ENCODE measurements at places on chromosomes 3 and 15.

DNA sequence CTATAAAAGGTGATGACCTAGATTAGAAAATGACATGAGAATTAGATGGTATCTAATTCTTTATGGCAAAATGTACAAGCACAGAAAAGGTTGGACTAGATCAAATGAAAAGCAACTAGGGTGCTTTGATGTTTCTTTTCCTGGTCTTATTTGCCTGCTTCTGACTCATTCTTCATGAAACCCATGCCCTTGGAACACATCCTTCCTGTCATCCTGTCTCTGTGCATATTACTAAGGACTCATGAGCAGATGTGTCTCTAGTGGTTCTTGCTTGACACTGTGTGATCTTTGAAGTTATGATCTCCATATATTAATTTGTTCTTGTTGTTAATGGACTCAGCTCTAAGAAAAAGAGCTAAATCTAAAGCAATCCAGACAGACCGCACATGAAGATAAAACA lies 314.0 kb downstream of the ERC2 start:
- no peak for DNase-seq

DNA sequence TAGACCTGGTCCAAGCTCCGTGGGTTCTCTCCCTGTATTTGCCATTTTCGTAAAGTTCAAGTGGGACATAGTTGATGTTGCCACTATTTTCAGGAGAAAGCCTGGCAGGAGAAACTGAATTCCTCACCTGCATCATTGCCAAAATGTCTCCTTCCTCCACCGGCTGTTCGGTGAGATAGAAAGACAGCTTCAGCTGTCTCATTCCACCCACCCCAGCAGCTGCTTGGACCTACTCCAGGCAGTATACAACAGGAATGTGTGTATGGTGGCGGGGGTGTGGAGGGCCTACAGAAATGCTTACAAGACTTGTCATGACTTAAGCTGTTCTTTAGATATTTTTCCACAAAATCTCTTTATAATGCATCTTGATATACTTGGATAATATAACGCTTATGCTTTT lies 132.7 kb upstream of the RAP2B start:
- no peak for DNase-seq

- no peak for DNase-seq
Observed at GRCh38 chr3:144470666-144471065, 499.0 kb downstream of the DIPK2A start.

GRCh38 chr3:133610031-133610430 lies 36.5 kb downstream of the CDV3 start:
- DNase-seq = no peak

- DNase-seq = no peak
Observed at GRCh38 chr15:62857411-62857853, 185.1 kb upstream of the TPM1 start.

GRCh38 chr3:30112411-30112810 lies 494.0 kb upstream of the TGFBR2 start:
- no peak for DNase-seq

GRCh38 chr3:63900010-63900409 lies 12.2 kb downstream of the SCAANT1 start:
- DNase-seq = no peak

DNA sequence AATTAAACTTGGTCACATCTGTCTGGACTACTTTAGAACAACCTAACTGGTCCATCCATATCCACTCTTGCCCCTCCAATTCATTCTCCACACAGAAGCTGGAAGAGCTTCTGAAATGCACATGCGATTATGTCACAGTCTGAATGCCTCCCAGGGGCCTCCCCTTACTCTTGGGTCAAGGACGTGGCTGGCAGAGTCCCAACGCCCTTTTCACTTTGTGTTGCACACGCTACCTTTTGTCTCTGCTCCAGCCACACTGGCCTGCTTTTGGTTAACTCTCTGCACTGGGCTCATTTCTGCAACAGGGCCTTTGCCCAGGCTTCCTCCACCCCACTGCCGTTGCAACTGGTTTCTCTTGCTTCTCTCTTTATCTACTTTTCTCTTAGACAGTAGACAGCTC lies 245.2 kb downstream of the IL20RB start:
- no peak for DNase-seq

GRCh38 chr3:16599694-16600093 lies 5.5 kb downstream of the DAZL start:
- DNase-seq = no peak

DNA sequence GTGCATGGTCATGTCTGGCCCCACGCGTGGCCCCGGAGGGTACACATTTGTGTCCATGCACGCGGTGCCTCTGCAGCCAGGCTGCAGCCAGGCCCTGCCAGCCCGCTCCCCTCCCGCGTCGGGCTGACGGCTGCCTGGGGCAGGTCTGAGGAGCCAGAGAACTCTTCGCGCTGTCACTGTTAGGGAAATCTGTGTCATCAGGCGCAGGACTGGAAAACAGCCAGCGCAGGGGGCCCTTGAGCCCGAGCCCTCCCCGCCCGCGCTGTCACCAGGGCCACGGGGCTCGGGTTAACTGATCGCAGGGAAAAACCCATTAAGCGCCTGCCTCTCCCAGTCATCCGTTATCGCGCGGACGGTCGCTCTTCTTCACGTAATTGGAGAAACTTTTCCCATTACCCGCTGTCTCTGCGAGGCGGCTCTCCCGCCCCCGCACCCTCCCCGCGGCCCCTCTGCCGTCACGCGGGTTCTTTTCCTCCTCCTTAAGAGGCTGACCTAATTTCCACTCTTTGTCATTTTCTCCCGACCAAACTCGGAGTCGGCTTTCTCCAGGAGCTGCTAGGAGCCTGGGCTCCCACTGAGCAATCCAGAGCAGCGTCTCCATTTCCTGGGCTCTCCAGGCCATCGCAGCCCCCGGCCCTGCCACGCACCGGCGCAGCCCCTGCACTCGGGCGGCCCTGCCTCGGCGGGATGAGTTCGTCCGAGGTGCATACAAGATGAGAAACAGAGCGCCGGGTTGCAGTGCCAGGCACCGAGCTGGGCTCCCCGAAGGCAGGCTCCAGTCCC lies 57.5 kb upstream of the PRR23E start:
- DNase-seq = peak; percentile 30

DNA sequence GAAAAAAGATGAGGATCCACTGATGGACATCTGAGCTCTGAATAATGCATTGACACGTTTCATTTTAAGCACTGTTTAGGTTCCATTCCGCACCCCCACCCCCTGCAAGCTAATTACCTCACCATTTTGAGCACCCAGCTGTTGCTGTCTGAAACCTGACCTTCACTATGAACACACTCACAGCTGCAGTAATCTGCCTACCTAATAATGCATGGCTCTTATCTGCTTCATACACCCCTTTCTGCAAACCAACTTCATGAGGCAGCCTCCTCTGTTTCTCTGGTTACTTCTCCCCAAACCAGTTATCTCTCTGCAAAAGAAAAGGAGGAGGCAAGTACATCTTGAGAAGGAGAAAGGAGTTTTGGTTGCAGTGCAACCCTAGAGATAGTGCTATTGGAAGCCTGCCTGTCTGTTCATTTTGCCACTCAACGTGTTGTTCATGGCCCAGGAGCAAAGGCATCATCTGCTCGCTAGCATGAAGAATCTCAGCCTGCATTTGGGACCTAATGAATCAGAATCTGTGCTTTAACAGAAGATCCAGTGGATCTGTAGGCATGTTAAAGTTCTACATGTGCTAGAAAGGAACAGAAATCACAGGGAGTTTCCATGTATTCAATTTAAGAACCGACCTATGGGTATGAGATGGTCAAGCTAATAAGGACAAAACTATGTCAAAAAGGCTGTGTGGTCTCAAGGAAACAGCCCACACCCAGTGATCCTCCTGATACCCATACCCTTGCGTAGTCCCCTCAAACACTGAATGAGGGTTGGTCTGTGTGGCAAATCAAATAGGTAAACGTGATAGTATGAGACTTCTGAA lies 87.2 kb downstream of the MB21D2 start:
- no peak for DNase-seq

GRCh38 chr3:59866076-59866475 lies 816.3 kb upstream of the CFAP20DC start:
- DNase-seq = no peak

DNA sequence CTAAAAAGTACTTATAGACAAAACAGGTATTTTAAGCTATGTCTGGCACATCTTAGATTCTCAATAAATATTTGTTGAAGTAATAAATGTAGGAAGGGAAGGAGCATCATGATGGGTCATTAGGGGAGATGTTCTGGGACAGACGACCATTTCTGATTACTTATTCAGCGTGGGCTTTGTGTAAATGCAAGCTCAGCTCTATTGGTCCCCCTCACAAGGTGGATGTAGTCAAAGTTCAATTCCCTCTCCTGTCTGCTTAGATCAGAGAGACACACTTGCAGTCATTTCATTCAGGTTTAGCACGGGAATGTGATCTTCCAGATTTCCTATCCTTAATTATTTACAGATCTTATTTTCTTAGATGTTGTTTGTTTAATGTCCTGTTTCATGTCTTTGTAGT lies 7.5 kb downstream of the GAP43 start:
- no peak for DNase-seq

GRCh38 chr3:18211116-18211515 lies 214.0 kb downstream of the SATB1 start:
- DNase-seq = no peak

Measured in activated CD8-positive, alpha-beta memory T cell treated with anti-CD3 and anti-CD28 coated beads, Interleukin-2, amount 10 ng/mL, durations not matched to agents 7 days and 5 days (primary cell).